BE2C (cell line): ENCODE measurements at places on chromosomes 16 and 17.

GRCh38 chr16:84068041-84068440, 25.4 kb upstream of the SLC38A8 start:
- DNase-seq = no peak

DNA sequence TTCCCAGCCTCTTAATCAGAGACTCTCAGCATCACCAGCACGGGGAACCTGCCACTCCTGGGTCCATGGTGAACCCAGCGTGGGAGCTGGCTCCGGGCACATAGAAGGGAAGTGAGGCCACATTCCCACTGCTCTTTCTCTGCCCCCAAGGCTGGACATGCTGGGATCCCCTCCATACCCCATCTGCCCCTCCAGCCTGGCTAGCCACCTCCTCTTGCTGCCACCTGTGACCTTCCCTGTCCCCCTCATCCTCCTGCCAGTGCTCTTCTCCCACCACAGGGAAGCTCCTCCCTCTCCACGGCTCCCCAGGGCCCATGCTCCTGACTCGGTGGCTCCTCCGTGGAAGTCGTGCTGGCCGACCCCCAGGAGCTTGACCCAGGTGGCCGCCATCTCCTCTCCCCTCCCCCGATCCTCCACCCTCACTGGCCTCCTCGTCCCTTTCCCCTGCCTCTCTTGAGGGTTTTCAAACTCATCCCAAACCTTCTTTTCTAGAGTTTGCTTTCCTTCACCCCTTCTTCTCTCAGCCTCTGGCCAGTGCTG, 139.1 kb upstream of the CHMP6 start:
- no peak for DNase-seq

DNA sequence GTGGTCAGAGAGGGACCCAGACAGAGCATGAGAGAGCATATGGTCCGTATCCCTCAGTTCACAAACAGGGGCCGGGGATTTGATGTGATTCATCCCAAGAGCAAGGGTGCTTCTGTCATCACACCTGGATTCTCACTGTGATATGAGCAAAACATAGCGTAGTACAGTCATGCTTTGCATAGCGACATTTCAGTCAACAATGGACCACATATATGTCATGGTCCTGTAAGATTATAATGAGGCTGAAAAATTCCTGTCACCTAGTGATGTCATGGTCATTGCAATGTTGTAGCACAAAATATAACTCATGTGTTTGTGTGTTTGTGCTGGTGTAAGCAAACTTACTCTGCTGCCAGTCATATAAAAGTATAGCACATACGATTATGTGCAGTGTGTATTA, 207.4 kb upstream of the CDH13 start:
- DNase-seq = no peak

- DNase-seq = no peak
These were observed 26.8 kb downstream of the SLC25A10 start for GRCh38 chr17:81738801-81739393.

DNA sequence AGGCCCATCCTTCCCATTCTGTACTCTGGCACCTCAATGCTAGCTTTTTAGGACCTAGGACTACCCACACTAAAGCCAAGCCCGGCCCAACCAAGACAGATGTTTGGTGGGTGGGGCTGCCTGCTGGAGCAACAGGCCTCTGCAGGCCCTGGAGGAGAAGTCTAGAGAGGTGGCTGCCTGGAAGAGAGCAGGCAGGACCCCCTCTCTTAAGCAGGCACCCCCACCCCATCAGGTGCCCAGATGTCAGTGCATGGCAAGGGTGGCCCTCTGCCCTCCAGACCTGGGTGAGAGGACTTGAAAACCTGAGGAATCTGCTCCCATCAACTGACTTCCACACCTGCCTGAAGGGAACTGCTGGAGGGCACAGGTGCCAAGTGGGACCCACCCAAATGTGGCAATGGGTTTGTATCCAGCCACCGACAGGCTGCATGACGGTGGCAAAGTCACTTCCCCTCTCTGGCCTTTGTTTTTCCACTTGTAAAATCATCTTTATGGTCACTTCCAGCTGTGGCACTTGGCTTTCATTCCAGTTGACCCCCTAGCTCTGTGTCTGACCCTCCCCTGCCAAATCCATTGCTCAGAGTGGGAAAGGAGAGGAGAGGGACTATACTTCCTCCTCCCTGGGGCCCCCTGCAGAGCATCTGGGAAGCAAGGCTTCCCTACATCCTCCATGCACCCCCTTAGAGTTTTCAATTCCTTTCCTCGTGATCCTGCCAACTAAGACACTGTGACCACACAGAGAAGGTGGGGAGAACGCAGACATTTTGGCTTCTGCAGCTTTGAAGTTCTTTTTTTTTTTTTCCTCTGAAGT, 1.7 kb upstream of the STAT5A start:
- DNase-seq = no peak

DNA sequence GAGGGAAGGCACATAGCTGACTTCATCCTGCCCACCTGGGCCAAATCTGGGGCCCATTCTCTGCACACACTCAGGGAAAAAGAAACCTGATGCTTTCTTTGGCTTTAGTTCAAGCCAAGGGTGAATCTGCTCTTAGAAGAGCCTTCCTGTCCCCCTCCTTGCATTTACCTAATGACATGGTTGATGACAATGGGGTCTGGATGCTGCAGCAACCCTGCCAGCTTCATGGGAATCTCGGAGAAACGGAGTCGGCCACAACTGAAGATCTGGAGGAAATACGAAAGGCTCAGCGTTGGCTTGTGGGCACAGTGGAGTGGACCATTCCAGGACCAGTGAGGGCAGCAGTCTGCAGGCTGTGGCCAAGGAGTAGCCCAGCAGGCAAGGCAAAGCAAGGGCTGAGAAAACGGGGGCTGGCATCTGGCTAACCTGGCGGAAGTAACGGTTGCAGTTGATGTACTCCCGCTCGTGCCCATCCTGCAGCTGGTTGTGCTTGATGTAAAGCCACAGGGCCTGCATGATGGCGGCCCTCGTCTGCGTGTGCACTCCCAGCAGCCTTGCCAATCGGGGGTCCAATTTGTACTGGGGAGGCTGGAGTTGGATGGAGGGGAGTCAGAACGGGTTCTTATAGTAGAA, 6.4 kb upstream of the FTSJ3 start:
- DNase-seq = no peak

GRCh38 chr16:17557480-17557879, 86.7 kb upstream of the XYLT1 start:
- DNase-seq = no peak

DNA sequence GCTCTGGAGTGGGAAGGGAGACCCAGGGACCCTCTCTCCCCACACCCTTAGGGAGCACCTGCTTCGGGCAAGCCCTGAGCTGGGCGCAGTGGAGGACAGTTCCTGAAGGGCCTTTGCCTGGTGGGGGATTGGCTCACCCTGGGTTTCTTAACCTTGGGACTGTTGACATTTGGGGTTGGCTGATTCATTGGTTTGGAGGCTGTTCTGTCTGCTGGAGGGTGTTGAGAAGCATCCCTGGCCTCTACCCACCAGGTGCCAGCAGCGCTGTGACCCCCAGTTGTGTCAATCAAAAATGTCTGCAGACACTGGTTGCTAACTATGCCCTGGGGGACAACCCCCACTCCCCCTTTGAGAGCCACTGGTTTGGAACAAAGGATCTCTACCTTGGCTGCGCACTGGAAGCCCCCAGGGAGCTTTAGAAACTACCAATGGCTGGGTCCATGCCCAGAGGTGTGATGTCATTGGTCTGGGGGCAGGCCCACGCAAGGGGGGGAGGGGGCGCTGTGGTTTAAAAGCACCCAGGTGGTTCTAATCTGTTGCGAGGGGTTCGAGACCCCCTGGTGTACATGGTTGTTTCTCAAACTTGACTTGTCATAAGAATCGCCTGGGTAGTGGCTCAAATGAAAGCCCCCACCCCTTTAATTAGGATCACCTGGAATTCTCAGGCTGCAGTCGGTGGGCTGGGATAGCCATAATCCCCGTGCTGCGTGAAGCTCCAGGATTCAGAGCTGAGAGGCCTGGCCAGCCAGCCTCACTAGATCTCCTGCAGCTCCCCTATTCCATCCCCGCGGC, 151.9 kb upstream of the GSE1 start:
- peak; percentile 86 for DNase-seq

DNA sequence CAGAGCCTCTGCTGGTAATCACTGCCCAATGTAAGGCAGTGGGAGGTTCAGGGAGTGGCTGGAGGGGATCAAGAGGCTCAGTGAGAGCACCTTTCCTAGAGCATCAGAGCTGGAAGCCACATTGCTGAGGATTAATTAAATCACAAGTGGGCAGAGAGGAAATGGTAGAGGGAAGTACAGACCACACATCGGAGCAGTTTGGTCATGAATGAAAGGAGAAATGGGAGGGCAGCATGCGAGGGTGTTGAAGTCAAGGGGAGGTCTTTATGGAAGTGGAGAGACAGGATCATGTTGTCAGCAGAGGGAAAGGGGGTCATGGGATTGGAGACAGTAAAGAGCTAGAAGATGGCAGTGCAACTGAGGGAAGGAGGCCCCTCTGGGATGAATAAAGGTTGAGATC, 2.3 kb downstream of the CCL17 start:
- no peak for DNase-seq

DNA sequence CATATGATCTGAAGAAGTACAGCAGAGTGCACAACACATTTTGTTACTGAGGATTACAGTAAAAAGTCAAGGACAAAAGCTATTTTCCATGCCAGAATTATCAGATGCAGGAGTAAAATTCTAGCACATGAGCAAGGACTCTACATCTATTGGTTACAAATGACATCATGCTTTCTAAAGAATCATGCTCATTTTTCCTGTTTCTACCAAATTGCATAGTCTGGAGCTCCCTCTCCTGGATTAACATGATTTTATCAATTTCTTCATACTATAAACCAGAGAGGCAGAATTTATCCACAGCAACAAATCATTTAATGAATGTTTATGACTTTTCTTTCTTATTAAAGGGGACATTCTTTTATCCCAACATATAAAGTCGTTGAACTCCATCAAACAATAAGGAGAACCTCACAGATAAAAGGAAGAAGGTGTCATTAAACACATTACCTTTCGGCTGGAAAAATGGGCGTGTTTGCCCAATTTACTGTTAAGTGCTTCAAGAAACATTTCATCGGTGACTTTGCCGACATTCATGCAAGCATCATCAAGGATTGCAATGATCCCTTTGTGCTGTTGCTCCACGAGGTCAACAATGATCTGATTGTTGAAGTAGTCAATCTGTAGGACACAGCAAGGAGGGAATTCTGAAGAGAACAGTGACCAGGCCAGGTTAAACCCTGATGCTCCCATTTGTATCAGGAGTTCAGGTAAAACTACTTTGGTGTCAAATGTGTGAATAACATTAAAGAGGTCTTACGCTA, 121.7 kb downstream of the MYO1D start:
- DNase-seq = no peak

- no peak for DNase-seq
These were observed 2.5 kb upstream of the ARL6IP1 start for GRCh38 chr16:18803569-18804462.

DNA sequence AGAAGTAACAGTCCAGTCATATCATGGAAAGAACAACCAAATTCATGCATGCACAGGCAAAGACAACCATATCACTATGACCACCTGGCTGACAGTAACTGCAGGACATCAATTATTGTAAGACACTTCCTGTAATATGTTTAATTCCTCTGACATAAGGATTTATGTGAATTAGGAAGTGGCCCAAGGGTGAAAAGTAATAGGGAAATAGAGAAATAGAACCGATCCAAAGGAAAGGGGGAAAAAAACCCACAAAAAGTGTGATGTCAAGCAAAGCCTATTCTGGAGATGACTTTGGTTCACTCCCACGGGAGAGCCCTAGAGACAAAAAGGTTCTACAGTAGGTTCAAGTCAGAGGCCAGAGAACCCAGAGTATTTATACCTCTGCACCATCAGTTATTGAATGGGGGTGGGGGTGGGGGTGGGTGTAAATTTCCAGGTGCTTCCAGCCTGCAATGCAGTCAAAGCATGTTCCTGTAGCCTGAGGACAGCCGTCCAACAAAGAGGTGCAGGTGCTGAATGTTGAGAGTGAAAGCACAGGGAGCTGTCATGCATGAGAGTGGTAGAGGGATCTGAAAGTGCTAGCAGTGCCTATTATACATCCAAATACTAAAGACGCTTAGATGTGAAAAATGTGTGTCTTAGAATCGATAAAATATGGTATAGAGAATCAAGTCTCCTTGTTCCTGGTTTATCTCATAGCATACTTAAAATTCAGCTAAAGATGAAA, 95.6 kb upstream of the HLF start:
- no peak for DNase-seq

- DNase-seq = no peak
These were observed 55.8 kb downstream of the SALL1 start for GRCh38 chr16:51095084-51095881.

DNA sequence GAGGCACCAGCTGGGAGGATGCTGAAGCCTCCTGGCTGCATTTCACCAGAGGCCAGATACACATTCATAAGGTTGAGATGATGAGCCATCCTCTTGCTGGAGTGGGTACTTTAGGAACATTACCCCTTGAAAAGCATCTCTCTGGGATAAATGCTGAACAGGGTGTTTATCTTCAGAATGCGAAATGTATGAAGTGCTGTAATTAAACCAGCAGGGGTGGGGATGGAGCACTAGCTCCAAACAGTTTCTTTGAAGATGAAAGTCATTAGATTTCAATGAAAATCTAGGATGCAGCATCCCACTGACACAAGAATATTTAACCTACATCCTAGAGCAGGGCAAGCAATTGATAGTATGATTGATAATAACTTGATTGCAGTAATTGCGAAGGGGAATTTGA, 158.1 kb downstream of the CYLD start:
- no peak for DNase-seq

DNA sequence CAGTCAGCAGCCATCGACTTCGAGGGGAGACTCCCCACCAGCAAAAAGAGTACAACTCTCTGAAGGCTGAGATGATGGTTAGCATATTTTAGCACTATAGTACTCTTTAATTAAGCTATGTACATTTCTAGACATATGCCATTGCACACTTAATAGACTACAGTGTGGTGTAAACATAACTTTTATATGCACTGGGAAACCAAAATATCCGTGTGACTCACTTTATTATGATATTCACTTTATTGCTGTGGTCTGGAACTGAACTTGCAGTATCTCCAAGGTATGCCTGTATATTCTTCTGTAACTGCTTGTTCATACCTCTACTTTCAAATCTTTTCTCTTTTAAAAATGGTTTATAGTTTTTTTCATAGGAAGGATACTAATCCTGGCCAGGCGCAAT, 11.0 kb upstream of the NXPH3 start:
- no peak for DNase-seq

DNA sequence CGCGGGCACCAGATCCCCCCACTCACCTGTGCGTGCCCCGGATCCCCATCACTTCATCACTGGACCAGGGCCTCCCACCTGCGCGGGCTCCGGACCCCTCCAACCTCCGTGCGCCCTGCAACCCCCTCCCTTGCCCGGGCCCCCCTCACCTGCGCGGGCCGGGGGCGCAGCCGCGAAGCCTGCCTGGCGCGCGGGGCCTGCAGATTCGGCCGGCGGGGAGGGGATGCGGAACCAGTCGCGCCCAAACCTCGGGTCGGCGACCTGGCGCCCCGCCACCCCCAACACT, 202 bp downstream of the CEP131 start:
- no peak for DNase-seq
